Panc1 (cell line): ENCODE measurements at places on chromosomes 12 and 14.

- DNase-seq = no peak
Measured at GRCh38 chr14:90890322-90891020, 74.2 kb upstream of the TTC7B start.

GRCh38 chr12:101671157-101671791, 26.2 kb upstream of the CHPT1 start:
- DNase-seq = no peak

- no peak for DNase-seq
Measured at GRCh38 chr12:66379616-66380015, 77.3 kb downstream of the HELB start.

- DNase-seq = no peak
Measured at GRCh38 chr14:90387206-90387760, 9.5 kb upstream of the CALM1 start.

DNA sequence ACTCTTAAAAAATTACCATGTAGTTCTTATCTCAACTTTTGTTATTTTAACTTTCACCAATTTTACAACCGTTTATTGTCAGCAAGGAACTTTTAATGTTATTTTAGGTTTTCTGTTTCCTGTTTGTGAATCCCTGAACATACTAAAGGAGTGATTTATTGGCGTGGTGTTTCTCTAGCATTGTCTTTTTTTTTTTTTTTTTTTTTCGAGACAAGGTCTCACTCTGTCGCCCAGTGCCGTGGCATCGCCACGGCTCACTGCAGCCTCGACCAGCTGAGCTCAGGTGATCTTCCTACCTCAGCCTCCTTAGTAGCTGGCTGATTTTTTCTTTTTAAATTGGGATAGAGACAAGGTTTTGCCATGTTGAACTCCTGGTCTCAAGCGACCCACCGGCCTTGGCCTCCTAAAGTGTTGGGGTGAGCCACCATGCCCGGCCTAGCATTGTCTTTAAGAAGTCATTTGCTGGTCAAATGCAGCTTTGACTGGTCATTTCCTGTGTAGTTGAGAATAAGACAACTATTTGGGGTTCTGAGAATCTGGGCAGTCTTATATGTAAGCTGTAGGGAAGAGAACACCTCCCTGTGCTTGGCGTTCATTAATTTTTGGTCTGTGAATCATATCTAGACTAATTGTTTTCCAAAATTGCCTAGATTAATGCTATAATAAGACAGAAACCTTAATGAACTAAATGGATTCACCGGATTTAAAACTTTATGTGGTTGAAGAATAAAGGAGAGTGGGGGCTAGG, 2.1 kb downstream of the WASHC4 start:
- DNase-seq = no peak

DNA sequence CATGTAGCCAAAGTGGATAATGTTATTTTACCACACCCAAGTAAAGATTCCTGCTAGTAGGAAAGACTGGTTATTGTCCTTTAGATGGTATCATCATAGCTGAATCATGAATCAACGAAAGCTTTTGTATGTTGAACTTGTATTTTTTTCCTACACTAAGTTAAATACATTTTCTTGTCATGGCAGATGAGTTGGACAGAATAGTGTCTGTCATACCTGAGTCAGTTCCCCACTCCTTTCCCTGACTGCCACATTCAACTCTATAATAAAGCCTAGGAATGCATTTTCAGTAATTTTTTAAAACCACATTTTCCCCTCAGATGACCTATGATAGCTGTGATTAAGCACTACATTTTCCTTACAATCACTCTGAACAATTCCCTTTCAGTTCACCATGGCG, 9.3 kb upstream of the PTHLH start:
- no peak for DNase-seq

GRCh38 chr12:50055831-50056638, 1.4 kb upstream of the ASIC1 start:
- DNase-seq = no peak

DNA sequence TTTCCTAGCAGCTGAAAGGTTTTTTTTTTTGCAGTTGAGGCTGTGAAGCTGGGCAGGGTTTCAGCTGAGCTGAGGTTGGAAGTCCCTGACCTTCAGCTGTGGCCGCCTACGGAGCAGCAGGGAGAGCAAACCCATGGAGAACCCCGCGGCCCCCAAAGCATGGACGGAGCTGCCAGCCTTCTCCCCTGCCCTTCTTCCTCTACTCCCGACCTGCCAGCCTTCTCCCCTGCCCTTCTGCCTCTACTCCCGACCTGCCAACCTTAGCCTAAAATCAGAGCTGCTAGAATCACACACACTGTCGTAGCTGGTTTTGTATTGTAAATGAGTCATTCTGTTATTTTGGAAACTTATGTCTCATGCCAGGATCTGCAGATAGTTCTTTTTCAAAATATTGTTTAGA, 74.6 kb downstream of the PPP2R5C start:
- DNase-seq = no peak

DNA sequence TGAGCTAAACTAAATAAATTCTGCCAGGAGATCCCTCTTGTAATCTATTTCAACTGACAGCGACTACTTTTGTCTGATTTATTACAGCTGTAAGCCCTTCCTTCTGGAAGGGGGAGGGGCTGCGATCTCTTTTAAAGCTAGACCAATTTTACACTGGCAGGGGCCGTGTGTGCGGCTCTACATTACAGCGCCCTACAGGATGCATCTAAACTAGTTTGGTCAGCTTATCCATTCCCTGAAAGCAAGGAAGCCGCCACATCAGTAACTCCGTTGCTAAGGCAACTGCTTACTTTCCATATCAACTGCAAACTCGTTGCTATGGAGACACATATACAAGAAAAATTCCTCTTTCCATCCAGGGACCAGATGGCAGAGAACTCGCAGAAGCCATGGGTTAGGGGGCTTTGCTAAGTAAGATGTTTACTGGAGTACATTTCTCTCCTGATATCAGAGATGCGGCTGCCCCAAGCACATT, 17.4 kb downstream of the FOXN3 start:
- DNase-seq = no peak

DNA sequence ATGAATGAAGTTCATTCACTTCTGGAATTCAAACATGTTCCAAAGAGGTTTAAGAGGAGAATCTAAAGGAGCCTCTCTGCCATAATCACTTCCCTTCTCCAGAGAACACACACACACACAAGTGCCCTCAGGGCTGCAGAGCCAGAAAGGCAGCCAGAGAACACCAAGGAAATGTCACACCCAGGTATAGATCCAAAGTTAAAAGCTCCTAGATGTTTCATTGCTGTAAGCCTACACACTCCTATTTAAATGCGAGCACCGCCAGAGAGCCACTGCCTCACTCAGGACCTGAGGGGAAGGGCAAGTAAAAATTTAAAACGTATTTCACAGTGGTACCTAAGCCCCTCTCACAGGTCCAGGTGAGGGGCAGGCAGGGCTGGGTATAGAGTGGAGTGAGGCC, 82.4 kb downstream of the TTC9 start:
- DNase-seq = no peak

DNA sequence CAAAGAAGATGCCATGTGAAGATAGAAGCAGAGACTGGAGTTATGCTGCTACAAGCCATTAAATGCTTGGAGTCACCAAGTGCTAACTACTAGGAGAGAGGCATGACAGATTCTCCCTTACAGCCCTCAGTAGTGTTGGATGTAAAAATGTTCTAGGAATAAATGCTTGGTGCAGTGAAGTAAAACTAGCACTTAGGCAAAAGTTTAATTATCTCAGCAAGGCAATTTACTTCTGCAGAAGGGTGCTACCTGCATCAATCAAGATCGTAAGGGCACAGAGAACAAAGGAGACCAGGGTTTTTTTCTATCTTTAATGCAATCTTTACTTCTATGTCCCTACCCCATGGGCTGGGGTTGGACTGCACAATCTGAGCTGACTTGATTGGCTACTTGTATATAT, 9.5 kb upstream of the DNM1L start:
- no peak for DNase-seq

GRCh38 chr12:1130164-1130563, 139.1 kb downstream of the ERC1 start:
- DNase-seq = no peak

- no peak for DNase-seq
Measured at GRCh38 chr12:98741196-98741555, 96.1 kb downstream of the APAF1 start.

DNA sequence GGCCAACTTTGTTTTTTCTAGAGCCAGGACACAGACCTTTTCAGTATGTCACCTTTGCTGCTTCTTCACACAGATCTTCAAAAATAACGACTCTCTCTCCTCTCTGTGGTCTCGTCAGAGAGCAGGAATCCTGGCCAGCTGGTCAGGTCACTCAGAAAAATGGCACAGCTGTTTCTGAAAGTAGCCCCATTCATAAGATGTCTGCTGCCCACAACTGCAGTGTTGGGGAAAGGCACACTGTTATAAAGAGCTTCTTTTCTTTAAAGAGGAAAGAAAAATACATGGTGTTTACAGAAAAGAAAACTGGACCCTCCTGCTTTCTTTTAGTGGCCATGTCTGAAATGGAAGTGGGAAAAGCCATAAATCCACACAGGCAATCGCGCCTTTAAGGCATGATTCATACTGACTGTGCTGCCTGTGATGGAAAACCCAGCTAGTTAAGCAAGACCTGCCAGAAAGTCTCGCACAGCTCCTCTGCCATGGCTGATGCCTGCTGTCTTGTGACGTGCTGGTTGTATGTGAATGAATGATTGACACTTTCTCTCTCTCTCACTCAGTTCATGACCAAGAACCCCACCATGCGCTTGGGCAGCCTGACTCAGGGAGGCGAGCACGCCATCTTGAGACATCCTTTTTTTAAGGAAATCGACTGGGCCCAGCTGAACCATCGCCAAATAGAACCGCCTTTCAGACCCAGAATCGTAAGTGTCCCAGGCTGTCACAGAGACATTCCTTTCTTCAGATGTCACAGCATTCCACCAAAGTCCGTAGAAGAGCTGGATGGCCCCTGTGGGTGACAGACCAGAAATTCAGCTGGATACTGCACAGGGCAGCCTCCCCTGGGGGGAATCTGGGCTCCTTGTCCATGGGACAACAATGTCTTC, 147.9 kb upstream of the HIF1A start:
- DNase-seq = no peak

- DNase-seq = no peak
Measured at GRCh38 chr14:90808759-90809529, 7.3 kb downstream of the TTC7B start.

- no peak for DNase-seq
Measured at GRCh38 chr12:113186033-113186365, 478 bp downstream of the RITA1 start.

DNA sequence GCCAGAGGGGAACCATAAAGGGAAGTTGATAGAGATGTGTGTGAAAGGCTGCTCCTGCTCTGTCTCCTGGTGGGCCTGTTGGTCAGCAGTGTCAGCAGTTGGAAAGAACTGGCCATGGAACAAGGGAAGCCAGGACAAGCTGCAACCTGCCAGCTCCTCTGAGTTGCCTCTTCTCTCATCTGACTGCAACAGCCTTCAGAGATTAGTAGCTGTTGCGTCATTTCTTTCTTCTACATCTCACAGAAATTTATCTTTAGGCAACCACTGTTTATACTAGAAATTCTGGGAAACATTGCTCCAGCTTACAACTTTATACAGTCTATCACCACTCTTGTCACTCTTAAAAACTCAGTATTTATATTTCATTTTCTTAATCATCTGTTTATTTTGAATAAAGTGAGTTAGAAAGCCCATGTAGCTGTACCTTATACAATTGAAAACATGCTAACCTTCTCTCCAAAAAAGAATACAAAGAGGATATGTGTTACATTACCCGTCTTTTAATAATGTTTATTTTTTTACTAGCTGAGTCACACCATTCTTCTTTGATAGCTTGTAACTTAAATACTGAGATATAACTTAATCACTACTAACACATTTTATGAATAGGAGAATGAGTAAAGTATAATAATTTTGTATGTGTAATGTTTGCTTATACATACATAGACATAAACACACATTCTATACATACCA, 224.2 kb downstream of the LRFN5 start:
- no peak for DNase-seq

DNA sequence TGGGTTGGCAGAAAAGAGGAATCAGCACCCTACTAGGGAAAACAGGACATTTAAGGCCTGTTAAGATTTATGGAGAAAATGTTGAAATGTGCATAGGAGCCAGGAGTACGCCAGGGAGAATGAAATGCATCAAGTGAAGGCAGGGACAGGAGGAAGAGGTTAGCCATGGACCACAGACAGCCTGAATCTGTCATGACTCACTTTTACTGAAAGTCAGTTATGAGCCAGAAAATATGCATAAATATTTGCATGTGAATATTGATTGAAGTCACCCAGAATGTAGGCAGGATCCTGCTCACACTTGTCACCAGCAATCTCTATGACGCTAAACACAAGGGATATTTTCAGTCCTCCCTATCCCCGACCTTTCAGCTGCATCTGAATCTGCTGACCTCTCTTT, 25.1 kb upstream of the CDK17 start:
- DNase-seq = no peak

GRCh38 chr12:4286228-4286627, 12.7 kb downstream of the CCND2 start:
- DNase-seq = no peak

GRCh38 chr14:72303930-72304329, 371.7 kb downstream of the RGS6 start:
- no peak for DNase-seq

- DNase-seq = no peak
Measured at GRCh38 chr12:89424389-89424788, 72.1 kb upstream of the DUSP6 start.

GRCh38 chr14:63510538-63510937, 32.6 kb downstream of the PPP2R5E start:
- DNase-seq = no peak

DNA sequence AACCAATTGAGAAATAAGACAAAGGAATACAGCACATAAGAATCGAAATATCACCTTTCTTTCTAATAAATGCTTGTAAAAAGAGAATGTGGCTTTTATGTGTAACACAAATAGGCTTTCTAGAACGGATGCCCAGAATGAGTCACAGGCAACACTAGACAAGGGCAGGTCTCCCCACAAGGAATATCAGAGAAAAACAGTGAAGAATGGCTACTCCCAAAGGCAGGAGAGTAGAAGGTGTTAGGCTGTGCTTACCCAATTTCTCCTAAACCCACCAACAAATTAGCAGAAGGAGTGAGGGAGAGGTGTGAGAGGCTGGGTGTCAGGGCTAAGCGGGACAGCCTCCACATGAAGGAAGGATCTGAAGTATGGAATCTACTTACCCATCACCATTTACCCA, 55.2 kb downstream of the GALNT4 start:
- DNase-seq = no peak

DNA sequence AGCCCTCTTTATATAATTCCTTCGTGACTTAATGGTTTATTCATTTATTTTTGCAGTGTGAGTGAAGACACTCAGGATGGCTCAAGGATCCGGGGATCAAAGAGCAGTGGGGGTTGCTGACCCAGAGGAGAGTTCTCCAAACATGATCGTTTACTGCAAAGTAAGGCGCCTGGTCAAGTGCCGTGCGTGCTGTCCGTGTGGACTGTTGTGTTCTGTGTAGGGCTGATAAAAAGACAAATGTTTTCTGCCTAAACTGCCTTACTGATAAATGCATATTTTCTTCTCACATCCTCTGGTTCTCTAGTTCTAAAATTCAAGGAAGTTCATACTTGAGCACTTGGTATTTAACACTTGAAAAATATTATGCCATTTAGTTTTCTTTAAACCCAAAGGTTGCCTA, 32.5 kb downstream of the RGS6 start:
- no peak for DNase-seq
